Vagina (tissue), 2 donors: ENCODE measurements at places on chromosomes 3 and 15.

DNA sequence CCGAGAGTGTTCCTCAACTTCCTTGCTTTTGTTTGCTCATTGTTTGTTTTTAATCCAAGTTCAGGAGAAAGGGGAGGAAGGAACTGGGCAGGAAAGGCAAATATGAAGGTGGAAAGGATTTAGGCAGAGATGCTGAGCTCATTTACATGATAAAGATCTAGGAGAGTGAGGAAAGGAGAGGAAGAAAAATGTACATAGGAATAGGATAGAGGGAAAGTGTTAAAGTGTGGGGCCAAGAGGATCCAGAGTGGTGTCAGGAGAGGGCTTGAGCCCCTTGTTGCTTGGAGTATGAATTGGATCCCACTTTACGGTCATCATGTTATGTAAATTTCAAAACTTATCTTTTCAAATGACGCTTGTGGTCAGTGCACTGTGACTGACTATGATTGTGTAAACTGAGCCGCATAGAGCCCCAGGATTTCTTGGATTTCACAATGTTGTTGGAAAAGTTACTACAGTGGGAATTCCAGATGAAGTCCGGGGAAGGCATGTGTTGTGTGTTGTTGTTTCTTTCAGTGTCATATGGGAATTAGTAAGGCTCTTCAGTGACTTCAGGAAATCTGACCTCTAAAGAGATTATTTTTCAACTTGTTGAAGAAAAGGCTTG, 15.0 kb upstream of the PLD1 start:
- DNase-seq: no peak

DNA sequence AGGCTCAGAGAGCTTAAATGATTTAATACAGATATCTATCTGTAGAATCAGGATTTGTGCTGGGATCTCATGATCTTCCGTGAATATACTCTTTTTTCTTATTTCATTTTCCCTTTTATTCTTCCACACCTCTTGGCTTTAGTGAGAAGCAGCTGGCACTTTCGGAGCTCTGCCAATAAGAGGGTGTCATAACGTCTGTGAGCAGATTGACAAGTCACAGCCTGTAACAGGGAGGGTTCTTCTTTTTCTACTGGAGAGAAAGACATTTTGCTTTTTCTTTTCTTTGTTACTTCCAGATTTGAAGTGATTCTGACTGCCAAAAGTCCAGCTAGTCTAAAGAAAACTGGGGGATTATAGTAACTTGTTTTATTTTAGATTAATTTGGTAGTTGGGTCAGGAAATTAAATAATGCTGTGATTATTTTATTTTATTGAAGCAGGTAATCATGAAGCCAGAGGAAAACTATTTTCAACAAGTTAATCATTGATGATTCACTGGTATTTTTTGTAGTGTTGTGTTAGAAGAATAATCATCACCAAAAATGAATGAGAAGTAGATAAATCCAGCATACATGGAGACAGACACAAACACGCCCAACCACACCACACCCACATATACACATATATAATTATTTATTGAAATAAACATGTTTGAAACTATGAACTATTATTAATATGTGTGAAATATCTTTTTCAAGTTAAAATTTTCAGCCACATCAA, 69.8 kb downstream of the TNFAIP8L3 start:
- no peak for DNase-seq

GRCh38 chr15:49387471-49387870, 35.6 kb upstream of the FGF7 start:
- DNase-seq: no peak

- DNase-seq: no peak
These were observed 55.5 kb upstream of the MELTF start for GRCh38 chr3:197085137-197085536.

DNA sequence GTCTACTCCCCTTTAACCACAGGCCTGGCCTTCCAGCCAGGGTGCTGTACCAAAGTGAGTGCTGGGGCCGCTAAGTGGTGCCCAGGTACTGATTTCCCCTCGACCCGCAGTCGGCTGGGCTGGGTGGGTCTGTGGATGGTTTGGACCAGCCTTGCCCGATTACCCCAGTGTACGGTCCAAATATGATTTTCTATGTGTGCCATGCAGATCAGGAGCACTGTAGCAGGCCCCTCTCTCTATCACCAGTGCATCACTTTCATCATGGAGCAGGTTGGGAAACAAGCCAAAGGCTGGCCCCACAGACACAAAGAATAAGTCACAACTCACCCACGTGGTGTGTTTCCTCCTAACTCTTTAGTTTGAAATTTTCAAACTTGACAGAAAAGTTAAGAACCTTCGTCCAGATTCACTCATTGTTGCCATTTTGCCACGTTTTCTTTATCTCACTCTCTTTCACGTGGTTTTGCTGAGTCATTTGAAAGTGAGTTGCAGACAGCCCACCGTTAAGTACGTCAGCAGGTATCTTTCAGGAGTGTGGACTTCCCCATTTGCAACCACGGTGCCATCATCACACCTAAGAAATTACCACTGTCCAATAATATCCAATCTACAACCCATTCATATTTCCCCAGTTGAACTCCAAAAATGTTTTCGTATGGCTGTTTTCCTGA, 37.0 kb downstream of the ZNF710 start:
- DNase-seq: no peak

GRCh38 chr15:69568173-69569009, 115.8 kb downstream of the RPLP1 start:
- no peak for DNase-seq

- DNase-seq: no peak
These were observed 73.2 kb upstream of the DLG1 start for GRCh38 chr3:197371591-197372046.

GRCh38 chr3:183558495-183558894, 3.0 kb upstream of the KLHL6 start:
- no peak for DNase-seq

DNA sequence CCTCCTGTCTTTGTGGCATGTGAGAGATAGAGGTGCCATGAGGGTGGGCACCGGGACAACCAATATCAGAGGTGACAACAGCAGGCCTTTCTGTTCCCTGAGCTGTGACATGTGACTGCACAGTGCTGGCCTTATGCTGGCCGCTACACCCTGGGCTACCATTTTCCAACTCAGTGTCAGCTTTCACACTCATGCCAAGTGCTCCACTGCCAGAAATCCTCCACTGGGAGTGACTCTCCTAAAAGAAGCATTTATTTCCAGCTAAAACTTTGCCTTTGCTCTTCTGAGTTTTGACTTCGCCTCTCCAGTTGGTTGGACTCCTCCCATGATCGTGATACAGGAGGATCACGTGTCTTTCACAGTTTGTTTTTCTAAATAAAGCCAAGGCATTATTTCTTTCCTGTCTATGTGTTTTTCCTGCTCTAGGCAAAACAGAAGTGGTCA, 31.4 kb downstream of the CA12 start:
- DNase-seq: no peak

DNA sequence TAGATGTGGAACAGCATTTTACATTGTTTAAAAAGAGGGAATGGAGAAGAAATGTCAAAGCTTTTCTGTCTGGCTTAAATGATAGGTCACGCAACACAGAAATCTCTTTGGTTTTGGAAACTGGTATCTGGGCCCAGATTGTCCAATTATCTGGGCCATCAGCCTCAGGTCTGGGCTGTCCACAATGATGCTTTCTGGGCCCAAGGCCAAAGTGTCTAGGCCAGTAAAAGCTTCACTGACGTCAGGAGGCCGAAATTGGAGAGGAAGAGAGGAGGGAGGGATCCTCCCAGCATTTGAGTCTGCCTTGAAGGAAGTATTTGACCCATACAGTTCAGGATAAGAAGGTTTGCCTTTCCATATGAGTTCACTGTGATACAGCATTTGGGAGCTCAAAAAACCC, 60.7 kb upstream of the ALDH1A3 start:
- DNase-seq: no peak

DNA sequence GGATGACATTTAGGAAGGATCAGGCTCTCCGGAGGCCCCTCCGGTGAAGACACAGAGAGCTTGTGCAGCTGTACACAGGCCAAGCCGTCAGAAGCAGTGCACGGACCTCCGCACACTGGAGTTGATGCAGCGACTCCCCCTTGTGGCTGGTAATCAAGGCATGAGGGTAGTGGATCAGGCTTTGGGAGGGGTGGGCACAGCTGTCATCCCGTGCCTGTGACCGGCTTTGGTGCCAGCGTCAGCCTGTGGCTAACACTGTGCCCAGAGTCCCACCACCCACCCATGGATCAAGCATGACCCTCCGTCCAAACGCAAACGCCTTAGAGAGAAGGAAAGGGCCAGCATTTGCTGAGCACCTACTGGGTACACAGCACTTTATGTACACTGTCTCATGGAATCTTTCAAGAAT, 8.2 kb upstream of the GRIP2 start:
- DNase-seq: no peak

- DNase-seq: no peak
These were observed 36.9 kb downstream of the PCOLCE2 start for GRCh38 chr3:142852009-142852408.

- DNase-seq: no peak
These were observed 73.7 kb upstream of the MB21D2 start for GRCh38 chr3:192991356-192991755.

GRCh38 chr15:80764535-80764934, 14.6 kb upstream of the CEMIP start:
- no peak for DNase-seq

DNA sequence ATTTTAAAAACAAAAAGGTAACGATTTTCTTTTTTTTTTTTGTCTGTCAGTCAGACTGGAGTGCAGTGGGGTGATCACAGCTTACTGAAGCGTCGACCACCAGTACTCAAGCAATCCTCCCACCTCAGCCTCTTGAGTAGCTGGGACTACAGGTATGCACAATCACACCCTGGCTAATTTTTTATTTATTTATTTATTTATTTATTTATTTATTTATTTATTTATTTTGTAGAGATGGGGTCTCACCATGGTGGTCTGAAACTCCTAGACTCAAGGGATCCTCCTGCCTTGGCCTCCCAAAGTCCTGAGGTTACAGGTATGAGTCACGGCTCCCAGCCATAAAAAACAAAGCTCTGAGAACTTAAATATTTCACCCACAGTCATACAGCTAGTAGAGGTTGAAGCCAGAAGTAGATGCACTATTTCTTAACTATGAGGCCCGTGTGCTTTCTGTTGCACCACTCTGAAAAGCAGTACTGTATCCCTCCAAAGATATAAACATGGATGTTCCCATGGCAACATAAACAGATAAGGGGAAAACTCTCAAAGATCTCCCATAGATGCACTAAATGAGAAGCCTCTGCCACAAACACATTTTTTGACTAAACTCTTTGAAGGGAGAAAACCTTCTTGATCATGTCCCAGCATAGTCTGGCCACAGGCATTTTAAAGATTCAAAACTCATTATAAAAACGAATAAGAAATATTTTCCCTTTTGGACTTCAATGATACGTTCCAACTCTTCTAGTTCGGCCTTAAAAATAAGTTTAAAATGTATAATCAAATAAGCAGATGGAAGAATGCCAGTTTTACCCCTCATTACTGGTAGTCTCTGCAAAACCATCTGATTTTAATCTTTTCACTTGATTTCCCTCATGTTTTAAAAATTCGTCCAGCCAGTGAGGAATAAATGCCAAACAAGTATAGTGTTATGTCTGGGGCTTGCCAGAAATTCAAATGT, 162.3 kb upstream of the ARHGEF26 start:
- no peak for DNase-seq

DNA sequence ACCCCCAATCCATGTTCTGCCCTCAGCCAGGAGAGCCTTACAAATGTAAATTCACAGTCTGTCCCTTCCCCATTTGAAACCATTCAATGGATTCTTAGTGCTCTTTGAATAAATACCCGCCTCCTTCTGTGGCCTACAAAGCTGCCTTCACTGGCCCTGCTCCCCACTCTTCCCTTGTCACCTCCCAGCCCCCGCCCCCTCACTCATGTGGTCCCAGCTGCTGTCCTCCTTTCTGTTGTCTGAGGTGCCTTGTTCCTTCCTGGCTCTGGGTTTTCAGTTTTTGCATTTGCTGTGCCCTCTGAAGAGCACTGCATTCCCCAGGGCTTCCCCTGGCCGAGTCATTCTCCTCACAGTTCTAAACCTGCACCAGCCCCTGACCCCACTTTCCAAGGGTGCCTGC, 3.2 kb downstream of the EFCAB12 start:
- DNase-seq: no peak

DNA sequence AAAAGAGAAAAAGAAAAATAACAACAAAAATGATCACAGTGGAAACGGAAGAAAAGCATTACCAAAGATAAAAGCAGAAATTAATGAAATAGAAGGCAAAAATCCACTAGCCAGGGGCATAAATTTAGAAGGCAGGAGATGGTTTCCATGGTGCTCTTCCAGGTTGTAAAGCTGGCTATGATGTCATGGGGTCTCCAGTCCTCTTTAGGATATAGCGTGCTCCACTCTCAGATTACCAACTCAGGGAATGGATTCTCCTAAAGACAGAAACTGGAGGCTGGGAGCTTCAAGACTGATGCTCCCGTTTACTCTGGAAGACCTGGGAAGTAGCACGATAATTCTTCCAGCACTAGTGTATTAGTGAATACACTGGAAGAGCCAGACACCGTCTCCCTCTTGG, 10.9 kb upstream of the ULK4 start:
- no peak for DNase-seq

- DNase-seq: no peak
These were observed 31.6 kb upstream of the SNRPA1 start for GRCh38 chr15:101326462-101327146.

- DNase-seq: no peak
These were observed 142.5 kb upstream of the C2CD4B start for GRCh38 chr15:62307551-62307950.

DNA sequence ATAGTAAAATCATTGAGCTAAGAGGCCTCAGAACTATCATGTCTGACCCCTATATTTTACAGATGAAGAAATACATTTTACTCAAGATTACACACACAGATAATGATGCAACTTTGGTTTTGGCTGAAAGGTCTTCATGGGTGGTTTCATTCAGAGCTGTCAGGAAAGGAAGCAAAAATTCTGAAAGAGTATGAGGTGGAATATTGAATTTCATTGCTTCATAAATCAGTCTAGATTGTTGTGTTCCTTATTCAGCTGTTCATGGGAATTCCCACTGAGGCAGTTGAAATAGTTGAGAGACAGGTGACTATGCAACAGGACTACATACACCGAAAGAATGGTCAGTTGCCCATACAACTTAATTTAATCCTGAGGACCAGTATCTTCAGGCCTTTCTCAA, 39.4 kb downstream of the CD200 start:
- no peak for DNase-seq

DNA sequence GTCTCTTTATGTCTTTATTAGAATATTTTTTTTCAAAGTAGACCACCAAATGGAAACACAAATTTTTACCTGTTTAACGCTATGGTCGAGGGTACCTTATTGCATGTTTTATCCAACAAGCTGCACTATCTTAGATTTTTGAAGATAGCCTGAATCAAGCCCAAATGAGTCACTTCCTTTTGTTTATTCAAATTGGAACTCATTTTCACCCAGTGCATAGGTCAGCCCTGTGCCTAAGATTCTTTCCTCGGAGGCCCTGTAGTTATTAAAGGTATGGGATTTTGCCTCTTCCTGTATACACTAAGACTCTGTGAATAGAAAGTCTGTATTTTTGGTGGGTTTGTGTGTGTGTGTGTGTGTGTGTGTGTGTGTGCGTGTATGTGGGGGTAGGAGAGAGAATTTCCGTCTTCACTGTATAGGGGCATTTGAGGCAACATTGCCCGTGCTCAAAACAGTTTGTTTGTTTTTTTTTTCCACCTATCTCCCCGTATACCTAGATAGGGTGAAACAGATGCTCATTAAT, 358.0 kb upstream of the CADM2 start:
- no peak for DNase-seq

GRCh38 chr3:195388380-195388779, 54.4 kb downstream of the ACAP2 start:
- DNase-seq: no peak

- DNase-seq: no peak
These were observed 900 bp upstream of the HYAL3 start for GRCh38 chr3:50299929-50300680.

GRCh38 chr3:33181229-33181628, 37.4 kb downstream of the SUSD5 start:
- DNase-seq: no peak
